ENCODE measurements at places on chromosomes 16 and 17.

DNA sequence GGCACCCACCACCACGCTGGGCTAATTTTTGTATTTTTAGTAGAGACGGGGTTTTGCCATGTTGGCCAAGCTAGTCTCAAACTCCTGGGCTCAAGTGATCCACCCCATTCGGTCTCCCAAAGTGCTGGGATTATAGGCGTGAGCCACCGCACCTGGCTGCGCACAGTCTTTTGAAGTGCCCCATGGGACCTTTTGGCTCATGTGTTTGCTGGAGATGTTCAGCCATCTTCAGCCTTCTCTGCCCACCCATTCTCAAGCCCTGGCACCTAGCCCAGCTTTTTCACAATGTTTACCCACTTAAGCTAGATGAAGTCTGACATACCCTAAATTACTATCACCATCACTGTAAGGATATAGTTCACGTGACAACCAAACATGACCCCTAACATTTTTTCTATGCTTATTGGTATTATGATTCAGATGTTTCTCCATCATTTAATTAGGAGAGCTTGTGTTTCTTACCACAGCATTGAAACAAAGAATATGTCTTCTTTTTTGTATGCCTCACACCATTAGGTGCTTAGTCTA is 32.3 kb downstream of the PECAM1 start:
- no peak for DNase-seq

DNA sequence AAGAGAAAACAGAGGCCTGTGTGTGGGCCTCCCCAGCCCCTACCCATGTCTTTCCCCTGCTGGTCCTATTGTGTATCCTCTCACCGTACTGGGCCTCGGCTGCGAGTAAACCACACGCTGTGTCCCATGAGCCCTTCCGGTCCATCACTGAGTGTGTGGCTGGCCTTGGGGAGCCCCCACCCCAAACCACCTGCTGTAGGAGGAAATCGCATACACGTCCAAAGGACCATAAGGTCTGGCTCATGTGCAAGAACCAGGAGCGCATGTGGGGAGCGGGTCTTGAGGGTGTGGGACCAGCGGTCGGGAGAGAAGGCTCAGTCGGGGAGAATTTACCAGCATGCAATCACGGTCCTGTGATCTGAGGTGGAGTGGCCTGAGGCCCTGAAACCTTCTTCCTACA is 38.4 kb upstream of the DNAH17 start:
- no peak for DNase-seq

DNA sequence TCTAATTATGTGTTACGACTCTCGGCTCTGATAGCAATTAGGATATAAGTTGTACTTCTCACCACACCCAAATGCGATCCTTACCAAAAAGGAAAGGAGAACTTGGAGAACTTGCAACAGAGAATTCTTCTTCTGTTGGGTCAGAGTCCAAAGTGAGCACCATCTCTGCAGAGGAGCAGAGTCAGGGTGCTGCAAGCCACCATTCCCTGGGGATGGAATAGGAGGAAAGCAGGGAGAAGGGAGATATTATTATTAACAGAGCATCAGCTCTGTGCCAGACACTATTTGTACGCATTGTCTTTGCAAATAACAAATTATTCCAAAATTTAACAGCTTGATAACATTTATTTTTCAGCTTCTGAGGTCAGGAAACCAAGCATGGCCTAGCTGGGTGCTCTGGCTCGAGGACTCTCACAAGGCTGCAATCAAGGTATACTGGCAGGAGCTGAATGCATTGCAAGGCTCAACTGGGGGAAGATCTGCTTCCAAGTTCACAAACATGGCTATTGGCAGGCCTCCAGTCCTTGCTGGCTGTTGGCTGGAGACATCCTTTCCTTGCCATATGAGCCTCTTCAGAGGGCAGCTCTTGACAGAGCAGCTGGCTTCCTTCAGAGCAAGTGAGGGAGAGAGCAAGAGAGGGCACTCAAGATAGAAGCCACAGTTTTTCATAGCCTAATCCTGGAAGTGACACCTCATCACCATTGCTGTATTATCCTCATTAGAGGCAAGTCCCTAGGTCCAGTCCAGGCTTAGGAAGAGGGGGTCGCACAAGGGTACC is 296.2 kb upstream of the CDH5 start:
- no peak for DNase-seq

GRCh38 chr17:40470932-40471828 is 27.9 kb downstream of the IGFBP4 start:
- DNase-seq: no peak

GRCh38 chr17:32523017-32523680 is 36.4 kb downstream of the CDK5R1 start:
- peak; percentile 51 for DNase-seq

- DNase-seq: no peak
These were observed 98.7 kb downstream of the C16orf95 start for GRCh38 chr16:87218281-87219055.

- no peak for DNase-seq
These were observed 169.5 kb downstream of the AHSP start for GRCh38 chr16:31696968-31697743.

DNA sequence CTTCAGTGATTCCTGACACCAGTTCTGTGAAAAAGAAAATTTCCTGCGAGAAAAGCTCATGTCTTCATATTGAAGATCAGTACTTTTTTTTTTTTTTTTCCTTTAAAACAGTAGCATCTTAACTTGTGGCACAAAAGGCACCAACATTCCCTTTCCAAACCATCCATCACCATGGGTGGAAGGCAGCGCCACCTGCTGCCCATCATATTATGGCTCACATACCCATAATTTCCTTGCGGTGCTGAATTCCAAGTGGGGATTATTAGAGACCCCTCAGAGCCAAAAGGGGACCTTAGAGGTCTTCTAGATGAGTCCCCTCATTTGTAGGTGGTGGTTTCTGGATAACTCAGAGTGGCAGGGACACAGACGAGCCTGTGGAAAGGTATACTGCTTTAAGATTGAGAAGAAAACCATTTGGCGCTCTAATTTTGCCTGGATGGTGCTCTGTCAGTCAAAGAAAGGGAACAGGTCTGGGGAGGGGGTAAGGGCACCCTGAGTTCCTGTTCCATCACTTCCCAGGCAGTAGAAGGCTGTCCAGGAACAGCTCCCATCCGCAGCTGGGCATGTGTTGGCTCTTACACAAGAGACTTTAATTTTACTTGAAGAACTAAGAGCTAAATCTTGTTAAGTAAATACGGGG is 7.9 kb upstream of the SOST start:
- no peak for DNase-seq

- no peak for DNase-seq
These were observed 30.8 kb downstream of the B9D1 start for GRCh38 chr17:19331543-19332245.

GRCh38 chr16:62755938-62756337 is 719.7 kb upstream of the CDH8 start:
- DNase-seq: no peak

GRCh38 chr17:35255316-35255715 is 12.4 kb downstream of the SLFN5 start:
- DNase-seq: no peak

DNA sequence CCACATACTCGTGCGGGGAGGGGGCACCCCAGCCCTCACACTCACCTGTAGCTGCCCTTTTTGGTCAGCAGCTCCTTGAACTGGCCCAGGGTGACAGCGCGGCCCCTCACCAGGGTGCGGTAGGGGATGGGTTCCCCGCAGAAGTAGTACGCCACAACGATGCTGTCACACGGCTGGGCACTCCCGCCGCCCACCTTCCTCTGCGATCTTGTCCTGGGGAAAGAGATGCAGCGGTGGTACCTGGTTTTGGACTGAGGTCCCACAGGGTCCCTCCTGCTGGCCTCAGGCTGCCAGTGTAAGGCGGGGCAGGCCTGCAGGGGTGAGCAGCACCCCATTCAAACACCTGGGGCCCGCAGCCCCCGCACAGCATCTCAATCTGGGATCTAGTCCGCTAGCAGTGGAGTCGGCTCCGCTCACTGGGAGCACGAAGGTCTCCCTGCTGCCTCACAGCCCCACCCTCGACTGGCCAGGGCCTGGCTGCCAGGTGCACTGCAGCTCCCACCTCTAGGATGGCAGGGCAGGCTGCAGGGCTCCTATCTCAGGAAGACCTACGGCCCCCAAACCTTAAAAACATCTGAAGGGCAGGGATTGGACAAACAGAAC is 6.5 kb downstream of the PDIA2 start:
- DNase-seq: no peak

GRCh38 chr16:6247150-6247549 is 1085.5 kb upstream of the RBFOX1 start:
- no peak for DNase-seq

DNA sequence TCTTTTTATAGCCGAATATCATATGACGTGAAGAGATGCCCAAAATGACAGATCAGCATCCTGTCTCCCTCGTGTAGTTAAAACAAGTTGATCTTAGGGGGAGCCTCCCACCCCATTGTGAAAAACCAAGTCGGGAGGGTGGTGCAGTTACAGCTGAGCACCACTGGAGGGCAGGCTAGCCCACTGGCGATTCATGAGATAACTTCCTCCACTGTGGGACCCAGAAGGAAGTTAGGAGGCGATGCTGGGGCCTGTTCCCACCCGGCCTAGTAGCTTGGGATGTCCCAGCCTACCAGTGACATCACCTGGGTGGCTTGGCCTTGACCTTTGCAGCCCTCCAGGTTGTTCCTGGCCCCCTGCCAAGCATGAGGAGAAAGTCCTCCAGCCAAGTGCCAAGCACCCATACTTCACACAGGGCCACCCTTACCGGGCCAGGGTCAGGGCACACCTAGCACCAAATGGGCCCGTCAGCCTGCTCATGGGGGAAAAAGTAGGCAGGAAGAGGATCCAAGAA is 8.1 kb upstream of the CPNE2 start:
- peak; percentile 79 for DNase-seq

DNA sequence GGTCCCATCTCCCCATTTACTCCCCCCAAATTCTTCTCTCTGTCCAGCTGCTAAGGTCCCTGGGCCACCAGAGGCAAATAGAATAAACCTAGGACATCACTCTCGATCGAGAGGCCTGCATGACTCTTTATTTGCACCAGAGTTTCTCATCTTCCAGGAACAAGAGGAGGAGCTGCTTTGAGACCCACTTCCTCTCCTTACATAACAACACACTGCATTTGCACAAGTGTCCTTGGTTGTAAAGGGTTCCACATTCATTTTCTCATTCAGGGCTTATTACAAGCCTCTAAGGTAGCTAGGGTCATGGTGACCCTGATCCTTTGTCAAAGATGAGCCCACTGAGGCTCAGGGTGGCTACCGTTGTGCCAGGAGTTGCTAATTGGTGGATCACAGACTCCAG is 38.1 kb upstream of the RHOT1 start:
- DNase-seq: no peak

DNA sequence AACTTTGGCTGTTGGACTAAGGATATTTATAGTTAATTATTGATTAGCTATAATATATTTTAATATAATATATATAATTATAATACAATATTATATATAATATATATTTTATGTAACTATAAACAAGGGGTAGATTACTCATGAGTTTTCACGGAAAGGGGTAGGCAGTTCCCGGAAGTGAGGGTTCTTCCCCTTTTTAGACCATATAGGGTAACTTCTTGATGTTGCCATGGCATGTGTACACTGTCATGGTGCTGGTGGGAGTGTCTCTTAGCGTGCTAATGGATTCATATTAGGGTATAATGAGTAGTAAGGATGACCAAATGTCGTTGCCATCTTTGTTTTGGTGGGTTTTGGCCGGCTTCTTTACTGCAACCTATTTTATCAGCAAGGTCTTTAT is 315.6 kb downstream of the WWOX start:
- no peak for DNase-seq

GRCh38 chr16:23803591-23804123 is 32.1 kb upstream of the PRKCB start:
- peak; percentile 49 for DNase-seq

GRCh38 chr17:9670596-9670995 is 25.3 kb downstream of the USP43 start:
- no peak for DNase-seq

DNA sequence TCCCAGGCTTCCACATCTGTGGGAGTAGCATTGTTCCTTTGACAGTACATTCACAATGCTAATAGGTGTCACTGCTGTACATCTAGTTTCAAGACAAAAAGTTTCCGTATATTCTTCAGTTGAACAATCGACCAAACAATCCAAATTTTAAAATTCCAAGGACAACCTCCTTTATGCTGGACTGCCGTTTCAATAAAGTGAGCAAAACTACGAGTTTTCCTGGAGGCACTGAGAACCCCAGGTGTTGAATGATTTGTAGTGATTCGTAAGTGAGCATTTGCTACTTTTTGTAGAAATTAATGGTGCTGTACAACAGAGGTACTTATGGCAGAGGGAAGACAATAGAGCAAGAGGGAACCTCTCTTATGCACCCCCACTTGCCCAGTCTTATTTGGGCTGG is 71.2 kb upstream of the NACA2 start:
- DNase-seq: no peak

- DNase-seq: no peak
These were observed 195.4 kb downstream of the AATF start for GRCh38 chr17:37144075-37144701.

- DNase-seq: no peak
These were observed 267.9 kb upstream of the CCL2 start for GRCh38 chr17:33987162-33987561.

- peak; percentile 43 for DNase-seq
These were observed 15.7 kb upstream of the CPPED1 start for GRCh38 chr16:12819126-12820117.
